ENCODE measurements at places on chromosomes 3 and 15.

DNA sequence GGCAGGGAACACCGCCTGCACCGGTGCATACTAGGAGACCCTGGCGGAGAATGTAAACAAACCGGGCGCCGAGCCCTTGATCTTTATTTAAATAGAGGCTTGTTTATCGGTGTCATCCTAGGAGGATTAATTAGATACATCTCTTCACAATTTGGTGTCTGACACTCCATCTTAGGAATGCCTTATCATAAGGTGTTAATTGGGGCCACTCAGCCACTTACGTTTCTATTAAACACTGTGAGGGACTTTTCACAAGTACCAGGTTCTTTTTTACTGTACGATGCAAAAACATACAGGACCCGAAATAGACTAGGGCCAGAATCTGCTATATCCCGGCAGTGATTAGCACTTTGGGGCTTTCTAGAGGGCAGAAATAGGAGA lies 8.0 kb downstream of the EOMES start:
- no peak for DNase-seq

DNA sequence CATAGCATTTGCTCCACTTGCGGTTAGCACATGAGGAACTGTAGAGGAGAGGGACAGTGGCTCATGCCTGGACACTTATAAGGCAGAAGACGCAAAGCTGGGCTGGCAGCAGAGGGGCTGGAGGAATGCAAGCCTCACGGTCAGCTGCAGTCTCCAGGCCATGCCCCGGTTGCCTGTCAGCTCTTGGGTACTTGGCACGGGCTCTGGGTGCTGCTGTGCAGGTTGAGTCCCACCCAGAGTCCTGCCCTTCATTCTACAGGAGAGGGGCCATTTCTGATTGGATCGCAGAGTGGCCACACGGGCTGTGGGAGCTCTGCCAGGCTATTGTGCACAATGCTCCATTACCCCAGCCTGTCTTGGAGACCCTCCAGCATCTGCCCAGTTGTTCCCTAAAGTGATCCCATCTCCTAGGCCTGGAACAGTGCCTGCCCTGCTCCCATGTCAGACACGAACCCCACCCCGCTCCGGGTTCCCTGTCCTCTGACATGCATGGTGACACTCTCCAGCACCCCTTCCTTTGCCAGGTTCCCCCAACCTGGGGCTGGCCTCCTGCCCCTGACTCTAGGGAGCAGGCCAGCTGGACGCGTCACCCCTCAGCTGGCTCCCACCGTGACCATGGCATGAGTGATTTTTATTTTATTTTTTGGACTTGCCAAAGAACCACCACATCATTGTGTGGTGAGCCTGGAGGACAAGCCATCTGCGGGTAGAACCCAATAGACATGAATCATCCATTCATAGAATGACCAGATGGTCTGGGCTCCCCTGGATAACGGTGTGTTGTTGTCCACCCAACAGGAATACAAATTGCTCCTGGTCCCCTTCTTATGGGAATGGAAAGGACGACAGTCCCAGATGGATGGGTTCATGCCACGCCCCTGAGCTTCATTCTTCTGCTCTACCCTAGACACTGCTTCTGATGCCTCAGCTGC lies 51.0 kb upstream of the KLF13 start:
- no peak for DNase-seq

DNA sequence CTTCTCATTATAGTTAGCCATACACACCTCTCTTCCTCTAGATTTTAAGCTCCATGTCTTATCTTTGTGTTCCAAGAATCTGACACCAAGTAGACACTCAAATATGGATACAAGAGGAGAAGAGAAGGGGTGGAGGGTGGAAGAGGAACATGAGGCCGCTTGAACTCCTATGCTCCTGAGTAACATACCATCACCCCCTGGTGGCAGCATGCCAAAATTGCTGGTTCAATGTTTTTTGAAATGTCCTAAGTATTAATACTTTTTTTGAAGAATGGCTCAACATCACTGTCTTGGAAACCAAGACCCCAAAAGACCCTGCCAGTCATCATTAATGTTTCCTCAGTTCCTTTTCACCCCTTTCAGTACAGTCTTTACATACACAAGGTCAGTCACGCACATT lies 71.8 kb upstream of the HACD2 start:
- DNase-seq: no peak

DNA sequence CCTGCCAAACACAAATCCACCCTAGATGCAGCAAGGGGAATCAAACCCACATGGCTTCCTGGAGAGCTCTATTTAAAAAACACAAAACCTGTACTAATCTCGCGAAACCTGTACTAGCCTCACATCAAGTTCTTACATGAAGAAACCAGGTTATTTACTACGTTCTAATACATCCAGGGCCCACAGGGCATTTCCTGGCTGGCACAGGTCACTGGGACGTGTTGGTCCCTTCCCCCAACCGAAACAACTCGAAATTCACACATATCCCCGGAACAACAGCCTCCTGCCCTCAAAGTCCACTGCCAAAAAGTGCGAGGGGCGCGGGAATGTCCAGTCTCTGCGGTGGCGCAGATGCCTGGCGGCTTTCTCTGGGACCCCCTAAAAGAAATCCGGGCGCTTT lies 955 bp downstream of the CDCP1 start:
- DNase-seq: no peak

GRCh38 chr3:107681396-107681795 lies 158.6 kb downstream of the BBX start:
- DNase-seq: no peak

DNA sequence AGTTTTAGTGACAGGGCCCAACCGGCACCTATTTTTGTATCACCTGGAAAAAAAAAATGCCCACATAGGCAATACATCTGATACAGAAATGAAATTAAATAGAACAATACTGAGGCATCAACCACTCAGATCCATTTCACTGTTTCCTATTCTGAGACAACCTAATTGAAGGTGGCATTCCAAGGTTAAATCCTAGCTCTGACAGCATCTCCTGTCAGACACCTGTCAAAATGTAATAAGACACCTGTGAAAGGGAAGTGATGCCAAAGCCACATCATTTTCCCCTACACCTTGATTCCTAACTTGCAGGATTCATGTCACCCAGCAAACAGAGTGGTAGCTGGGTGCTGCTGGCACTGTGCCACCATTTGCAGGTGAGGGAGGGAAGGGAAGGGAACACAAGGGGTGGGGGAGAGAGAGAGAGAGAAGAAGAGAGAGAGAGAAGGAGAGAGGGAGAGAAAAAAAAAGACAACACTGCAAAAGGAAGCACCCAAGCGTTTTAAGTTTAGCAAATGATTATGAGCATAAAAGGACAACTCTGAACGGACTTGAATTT lies 1044.6 kb upstream of the CFAP20DC start:
- no peak for DNase-seq

GRCh38 chr15:38696109-38696727 lies 131.6 kb upstream of the RASGRP1 start:
- no peak for DNase-seq

GRCh38 chr15:76930831-76931396 lies 635 bp upstream of the RCN2 start:
- peak; percentile 21 for DNase-seq

DNA sequence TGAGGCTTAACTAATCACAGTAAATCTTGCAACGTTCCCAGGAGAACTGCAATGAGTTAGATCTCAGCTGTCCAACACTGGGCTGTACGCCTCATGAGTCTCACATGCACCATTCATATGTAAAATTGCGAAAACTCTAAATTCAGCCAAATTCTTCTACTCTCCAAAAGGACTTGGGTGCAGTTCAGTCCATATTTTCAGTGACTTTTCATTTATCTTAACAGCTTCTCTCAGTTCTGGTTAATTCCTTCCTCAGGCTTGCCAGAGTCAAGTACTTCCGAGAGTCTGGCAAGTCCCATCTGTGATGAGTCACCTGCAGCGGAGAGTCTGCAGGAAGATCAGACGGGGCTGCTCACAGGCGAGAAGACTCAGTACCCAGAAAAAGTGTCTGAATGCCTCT lies 11.5 kb downstream of the CCDC80 start:
- DNase-seq: no peak

DNA sequence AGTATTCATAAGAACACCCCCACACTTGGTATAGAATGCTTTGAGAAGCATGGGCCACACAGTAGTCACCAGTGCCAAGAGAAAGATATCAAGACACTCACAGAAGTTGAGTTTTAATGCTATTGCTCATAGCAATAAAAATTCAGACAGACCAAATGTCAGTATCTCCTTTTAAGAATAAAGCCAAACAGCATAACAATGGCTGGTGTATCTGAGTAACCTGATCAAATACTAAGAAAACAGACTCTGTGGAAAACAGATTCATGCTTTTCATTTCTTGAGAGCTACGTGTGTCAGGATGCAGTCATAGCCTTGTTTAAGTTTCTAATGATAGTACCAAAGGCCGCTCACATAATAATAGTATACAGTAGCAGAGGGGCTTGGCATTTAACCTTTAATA lies 778.5 kb downstream of the MECOM start:
- no peak for DNase-seq

DNA sequence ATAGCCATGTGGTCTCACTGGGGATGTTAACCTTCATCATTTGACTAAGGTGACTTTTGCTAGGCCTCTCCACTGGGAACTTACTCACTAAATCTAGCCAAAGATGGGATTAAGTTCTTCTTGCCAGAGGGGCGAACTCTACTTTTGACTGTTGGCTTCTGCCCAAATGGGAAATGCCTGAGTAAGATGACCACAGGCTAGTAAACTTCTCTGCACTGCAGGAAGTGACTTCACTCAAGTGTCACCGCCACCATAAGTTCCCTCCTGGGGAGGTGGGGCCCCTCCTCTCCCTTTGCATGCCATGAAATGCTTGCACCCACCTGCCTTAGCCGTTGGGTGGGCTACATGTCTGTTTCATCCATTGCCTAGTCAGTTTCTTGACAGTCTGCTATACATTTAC lies 388.3 kb downstream of the FEZF2 start:
- DNase-seq: no peak

GRCh38 chr3:32325201-32325600 lies 66.5 kb upstream of the CMTM7 start:
- DNase-seq: peak; percentile 30

All from neuronal stem cell (in vitro differentiated cells).